ENCODE measurements at places on chromosomes 7 and 10.

DNA sequence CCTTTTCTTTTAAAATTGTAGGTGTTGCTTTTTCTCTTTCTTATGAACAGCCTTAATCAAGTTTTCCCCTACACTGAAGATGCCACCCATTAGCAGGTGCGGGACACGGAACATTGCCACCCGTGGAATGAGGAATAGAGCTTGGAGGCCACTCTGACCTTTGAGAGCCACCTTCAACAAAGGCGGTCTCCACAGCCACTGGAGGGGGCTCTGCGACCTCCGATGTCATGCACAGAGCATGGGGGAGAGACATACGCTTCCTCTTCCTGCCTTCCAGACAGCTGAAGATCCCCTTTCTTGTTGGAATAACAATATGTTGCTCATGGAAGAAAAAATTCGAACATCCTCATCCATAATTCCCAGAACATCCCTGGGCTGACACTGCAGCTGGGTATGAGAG, 39.1 kb downstream of the ADARB2 start:
- no peak for DNase-seq

DNA sequence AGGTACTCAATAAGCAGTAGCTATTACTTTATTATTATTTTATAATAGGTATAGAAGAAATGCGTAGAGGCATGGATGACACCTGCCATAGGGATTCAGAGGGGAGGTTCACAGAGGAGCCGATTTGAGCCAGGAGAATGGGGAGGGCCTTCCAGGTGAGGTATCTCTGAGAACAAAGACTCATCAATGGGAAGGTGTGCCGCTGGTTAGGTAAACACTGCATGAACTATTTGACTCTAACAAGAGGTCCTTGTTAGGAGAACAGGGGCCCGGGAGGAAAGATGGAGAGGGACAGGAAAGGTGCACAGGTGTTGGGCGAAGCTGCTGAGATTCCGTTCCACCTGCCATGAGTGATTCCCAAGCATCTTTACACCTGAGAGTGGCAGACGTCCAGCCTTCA, 41.8 kb upstream of the TMEM273 start:
- no peak for DNase-seq

GRCh38 chr10:18793951-18794350, 134.7 kb downstream of the ARL5B start:
- DNase-seq = no peak

DNA sequence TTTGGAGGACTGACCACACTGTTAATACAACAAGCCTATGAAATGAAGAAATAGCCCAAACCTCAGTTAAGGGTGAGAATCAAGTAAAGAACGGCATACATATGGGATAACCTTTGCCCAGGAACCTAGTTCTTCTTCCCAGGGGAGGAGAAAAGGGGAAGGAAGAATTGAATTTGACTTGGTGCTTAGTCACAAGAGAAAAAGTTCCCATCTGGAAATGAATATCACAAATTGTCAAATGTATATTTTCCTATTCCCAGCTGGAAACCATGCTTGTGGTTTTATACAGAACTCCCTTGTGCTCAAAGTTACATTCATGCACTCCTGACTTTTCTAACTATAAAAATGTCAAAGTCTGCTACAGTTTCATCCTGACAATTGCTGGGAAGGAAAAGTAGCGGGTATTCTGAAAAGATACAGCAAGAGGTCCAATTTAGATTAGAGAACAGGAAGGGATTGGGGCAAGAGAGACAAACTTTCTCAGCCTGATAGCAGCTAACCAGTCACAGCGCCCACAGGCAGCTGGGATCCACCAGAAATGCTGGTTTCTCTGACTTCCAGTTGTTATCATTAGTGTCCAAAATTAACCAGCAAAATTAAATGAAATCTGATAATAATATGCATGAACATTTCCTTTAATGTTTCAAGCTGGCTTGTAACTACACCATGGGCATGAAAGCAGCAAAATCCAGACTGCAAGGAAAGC, 18.6 kb upstream of the GSAP start:
- no peak for DNase-seq

DNA sequence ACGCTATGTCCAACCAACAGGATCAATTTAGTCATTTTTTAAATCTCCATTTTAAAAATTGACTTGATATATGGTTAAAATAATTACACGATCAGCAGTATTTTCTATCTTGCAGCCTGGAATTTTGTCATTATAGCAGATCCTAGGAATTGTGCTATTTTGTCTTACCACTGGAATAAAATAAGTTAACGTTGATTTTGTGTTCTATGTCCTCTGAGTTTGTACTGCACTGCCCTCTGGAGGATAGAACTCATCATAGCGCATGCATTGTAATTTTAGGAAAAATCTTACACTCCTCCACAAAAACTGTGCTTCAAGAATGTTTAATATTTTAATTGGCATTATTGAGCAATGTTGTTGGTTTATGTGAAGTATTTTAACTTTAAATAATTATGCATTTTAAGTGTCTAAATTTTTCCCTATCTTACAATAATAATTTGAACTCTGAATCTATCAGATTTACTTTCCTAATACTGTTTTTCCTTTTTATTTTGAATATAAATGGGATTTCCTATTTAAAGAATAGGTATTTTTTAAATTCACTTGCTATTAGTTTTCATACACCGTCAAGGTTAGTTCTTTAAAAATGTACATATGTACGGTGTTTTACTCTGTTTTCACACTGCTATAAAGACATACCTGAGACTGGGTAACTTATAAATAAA, 220.1 kb downstream of the PPP1R3A start:
- no peak for DNase-seq

- no peak for DNase-seq
Observed at GRCh38 chr7:130655286-130655685, 13.3 kb downstream of the COPG2 start.

DNA sequence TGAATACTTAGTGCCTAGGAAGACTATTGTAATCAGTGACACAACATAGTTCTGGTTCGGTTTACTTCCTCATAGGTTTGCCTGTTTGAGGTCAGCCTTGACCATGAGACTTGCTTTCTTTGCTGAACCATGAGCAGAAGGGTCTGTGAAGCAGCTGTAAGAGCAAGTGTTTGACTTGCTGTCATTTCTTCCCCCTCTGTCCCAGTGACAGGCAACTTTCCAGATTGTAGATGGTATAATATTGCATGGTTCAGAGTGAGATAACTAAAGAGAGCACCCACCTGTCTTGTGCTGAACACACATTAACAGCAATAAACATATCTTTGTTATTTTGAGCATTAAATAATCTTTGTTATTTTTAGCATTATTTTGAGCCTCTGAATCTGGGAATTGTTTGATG, 9.3 kb upstream of the RTKN2 start:
- no peak for DNase-seq

DNA sequence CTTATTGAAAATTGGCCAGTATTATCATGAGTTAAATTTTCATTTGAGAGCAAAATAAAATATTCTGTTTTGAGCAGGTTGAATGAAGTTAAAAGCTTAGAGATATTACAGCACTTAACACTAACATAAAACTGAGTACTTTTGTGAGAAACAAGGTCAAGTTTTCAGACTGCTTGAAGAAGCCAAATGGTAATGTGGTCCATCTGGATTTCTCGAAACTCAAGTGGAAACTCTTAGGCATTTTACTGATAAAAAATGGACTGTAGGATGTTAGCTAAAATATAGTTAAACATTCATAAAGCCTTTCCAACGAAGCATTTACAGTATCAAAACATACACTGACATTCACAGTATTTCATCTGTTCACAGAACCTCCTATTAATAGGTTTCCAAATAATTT, 528.1 kb upstream of the SEMA3D start:
- no peak for DNase-seq

DNA sequence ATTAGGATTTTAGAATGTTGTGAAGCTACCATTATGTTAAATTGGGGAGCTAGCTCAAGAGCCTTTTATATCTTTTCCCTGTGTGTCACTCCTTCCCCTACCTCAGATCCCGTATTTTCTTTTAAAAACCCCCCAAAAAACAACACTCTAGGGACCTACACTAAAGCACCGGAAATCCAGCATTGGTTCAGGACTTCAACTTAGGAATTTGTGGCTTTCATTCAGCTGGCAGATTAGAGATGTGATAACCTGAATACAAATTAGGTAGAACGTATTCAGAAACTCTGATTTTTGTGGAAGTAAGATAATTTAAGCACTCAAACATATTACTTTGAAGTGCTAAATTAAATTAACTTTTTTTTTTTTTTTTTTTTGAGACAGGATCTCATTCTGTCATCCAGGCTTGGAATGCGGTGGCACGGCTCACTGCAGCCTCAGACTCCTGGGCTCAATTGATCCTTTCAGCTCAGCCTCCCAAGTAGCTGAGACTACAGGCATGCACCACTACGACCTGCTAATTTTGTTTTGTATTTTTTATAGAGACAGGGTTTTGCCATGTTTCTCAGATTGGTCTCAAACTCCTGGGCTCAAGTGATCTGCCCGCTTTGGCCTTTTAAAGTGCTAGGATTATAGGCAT, 6.8 kb downstream of the TBC1D12 start:
- no peak for DNase-seq
